ENCODE measurements at places on chromosomes 1 and 21.

DNA sequence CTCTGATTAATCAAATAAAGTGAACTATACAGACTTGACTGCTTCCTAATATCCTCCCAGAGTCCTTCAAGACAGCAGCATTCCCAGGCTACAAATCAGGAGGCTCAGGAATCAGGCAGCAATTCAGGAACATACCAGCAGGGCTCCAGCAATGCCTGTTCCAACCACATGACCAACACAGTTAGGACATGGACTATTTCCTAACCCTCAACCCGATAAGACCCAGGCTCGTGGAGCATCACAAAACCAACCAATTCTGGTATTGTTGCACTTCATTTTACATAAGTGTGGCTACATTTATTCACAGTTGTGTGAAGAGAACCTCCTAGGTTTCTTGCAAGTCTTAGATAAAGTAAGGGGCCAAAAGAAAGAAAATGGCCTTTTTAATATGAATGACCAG lies 546.2 kb upstream of the ADGRL2 start:
- DNase-seq: no peak

GRCh38 chr1:96362623-96363022 lies 359.0 kb upstream of the PTBP2 start:
- peak; percentile 95 for DNase-seq

- peak; percentile 43 for DNase-seq
Observed at GRCh38 chr1:164785841-164786534, 227.0 kb downstream of the PBX1 start.

DNA sequence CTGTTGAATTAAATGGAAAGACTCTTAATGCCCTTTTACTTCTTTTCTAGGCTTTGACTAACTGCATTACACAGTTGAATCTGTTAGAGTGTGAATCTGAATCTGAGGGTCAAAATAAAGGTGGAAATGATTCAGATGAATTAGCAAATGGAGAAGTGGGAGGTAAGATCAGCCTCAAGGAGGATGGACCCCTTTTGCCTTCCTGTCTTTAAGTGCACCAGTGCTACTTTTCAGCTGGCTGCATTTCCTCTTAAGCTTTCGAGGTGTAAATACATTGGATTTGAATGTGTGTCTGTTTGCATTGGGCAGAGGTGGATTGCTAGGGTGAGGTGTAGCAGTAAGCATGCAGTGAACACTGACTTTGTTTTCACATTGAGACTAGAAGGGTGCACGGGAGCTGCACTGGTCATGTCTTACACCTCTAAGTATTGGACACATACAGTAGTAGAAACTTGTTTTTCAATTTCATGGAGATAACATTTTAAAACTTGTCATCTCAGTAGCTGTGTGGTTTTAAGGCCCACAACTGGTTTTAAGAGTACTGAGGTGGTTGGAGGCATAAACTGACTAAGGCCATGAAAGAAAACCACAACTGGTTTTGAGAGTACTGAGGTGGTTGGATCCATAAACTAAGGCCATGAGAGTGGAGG lies 35.4 kb downstream of the MIA3 start:
- no peak for DNase-seq

DNA sequence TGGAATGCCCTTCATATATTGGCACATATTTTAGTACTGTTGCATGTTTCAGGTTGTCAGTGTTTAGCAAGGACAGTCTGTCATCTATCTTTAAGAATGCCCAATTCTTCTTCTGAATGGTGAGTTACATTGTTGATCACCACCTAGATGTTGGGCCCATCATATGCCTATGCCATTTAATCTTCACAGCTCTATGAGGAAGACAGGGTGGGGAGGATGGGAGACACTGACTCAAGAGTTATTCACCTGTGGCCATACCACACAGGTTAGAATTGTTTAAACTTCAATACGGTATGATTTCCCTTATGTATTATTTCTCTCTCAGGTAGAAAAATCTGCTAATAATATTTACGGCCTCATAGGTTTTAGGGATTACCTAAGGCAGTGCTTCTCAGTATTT lies 44.8 kb downstream of the MPZL1 start:
- no peak for DNase-seq

- DNase-seq: peak; percentile 95
Observed at GRCh38 chr1:156709757-156710489, 4.5 kb upstream of the CRABP2 start.

DNA sequence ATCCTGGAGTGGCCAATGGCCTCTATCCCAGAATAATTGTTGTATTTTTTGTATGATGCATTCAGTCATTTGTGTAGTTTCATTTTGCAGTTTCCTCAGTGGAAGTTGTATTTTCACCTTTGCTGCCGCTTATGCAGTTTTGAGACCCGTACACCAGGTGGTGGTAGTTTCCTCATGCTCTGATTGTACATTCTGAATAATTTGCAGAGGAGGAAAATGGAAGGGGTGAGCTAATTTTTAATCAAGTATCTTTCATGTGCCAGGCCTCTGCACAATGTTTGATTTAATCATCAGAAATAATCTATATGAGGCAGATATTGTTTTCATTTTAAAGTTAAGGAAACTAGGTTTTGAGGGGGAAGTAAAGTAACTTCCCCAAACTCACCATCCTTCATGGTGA lies 29.5 kb downstream of the HLX start:
- DNase-seq: peak; percentile 39

DNA sequence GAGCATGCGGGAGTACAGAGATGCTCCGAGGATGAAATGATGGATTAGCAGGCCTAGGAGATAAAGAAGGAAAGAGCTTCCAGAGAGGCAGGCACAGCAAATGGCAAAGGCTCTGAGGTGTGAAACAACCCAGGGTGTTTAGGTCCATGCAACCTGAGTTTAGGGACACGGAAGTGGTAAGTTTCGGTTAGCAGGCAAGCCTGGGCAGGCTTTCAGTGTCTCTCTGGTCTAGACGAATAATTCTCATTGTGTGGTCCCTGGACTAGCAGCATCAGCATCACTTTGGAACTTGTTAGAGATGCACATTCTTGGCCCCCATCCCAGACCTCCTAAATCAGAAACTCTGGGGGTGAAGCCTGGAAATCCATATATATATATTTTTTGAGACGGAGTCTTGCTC lies 18.6 kb downstream of the NKAIN1 start:
- DNase-seq: no peak

- DNase-seq: no peak
Observed at GRCh38 chr1:50879137-50879536, 80.9 kb downstream of the FAF1 start.

- no peak for DNase-seq
Observed at GRCh38 chr1:52659356-52659755, 26.4 kb downstream of the SHISAL2A start.

- DNase-seq: peak; percentile 15
Observed at GRCh38 chr1:93519199-93519829, 71.4 kb downstream of the FNBP1L start.

DNA sequence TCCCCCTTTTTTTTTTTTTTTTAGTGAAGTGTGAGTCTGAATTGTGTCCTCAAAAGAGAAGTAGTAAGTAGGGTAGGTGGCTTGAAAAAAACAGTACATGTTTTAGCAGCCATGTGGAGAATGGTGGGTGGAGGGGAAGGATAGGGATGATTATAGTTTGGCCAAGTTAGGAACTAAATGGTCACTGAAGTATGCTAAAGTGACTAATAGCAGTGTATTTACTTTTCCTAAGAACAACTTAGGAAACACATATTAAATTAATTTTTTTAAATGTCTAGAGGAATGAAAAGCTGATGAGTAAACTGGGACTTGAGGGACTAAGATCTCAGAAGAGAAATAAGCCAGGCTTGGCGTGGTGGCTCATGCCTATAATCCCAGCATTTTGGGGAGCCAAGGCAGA lies 55.5 kb downstream of the PLA2G4A start:
- no peak for DNase-seq

DNA sequence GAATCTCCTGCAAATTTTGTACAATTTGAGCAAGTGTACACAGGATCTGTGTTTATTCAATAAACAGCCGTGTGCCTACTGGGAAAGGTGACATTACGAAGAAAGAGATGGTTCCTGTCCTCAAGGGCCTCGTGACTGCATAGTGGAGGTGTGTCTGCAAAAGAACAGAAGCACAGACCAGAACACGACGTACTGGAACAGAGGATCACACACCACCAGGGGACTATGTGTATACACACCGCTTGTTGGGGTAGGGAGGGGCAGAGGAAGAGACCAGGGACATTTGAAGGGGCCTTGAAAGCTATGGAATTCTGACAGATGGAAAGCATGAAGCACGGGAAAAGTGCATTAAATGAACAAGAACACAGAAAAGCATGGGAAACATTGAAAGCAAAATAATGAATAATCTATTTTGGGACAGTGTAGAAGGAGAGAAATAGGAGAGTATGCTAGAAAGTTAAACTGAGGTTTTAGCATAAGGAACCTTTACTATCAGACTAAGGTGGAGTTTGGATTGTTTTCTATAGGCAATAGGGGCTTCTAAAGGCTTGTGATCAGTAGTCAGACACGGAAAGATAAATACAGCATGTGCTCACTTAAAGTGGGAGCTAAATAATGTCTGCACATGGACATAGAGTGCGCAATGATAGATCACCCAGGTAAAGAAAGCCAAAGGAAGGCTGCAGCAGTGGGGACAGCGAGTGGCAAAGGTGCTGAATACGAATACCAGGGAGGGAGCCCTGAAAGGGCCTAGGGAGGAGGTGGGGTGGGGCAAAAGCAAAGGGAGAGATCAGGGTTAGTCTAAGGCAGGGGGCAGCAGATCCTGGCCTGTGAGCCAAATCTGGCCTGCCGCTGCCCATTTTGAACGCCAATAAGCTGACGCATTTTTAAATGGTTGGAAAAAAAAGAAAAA lies 11.0 kb downstream of the JAK1 start:
- no peak for DNase-seq

DNA sequence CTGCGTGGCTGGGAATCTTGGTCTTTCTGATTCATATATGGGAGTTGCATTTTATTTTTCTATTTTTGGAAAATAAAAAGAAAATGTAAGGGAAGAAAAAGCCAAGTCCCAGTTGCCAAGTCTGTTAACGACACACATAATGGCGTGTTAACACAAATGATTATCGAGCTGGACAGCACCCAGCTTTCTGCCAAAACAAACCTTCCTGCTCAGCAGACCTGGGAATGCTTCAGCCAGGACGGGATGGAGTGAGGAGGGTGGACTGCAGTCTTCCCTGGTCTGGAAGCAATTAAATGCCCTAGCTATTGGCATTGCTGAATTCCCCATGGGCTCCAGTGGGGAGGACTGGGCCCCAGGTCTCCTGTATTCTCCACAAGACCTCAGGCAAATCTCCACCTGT lies 184.2 kb upstream of the USP24 start:
- no peak for DNase-seq
